ENCODE measurements at places on chromosomes 6 and 20.

DNA sequence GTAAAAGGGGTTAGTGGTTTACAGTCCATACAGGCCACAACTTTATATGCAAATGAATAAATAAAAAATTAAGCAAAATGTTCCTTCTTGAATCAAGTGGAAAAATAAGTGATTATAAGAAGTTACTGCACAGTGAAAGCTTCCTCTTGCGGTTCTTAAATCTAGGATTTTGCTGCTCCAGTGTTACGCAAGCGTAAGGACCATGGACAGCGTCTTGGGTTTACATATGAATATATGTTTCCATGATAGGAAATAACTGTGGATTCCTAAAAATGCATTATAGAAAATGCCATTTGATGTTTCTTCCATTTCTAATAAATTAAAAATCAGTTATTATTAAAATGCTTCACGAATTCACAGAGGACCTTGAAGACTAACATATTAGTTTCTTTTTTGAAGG is 176.6 kb upstream of the POU3F2 start:
- no peak for DNase-seq

GRCh38 chr20:32163951-32164350 is 43.6 kb downstream of the PLAGL2 start:
- DNase-seq, result no peak

GRCh38 chr20:57500962-57501361 is 24.0 kb downstream of the CTCFL start:
- DNase-seq, result no peak

- no peak for DNase-seq
Measured at GRCh38 chr6:37979392-37980221, 160.1 kb downstream of the ZFAND3 start.

DNA sequence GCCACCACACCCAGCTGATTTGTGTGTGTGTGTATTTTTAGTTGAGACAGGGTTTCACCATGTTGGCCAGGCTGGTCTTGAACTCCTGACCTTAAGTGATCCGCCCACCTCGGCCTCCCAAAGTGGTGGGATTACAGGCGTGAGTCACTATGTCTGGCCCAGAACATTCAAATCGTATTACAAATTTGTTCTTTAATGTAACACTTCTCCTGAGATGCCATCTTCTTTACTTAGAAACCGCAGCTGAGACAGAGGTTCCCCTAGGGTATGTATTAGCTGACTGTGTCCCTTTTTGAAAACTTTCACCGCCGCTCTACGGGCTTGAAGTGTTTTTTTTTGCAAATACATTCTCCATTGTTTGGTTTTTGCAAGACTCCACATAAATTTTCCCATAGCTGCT is 62.6 kb downstream of the TOX2 start:
- no peak for DNase-seq

GRCh38 chr20:4805663-4806449 is 84.1 kb downstream of the PRND start:
- no peak for DNase-seq

- no peak for DNase-seq
Measured at GRCh38 chr20:39605908-39606307, 643.8 kb downstream of the DHX35 start.

DNA sequence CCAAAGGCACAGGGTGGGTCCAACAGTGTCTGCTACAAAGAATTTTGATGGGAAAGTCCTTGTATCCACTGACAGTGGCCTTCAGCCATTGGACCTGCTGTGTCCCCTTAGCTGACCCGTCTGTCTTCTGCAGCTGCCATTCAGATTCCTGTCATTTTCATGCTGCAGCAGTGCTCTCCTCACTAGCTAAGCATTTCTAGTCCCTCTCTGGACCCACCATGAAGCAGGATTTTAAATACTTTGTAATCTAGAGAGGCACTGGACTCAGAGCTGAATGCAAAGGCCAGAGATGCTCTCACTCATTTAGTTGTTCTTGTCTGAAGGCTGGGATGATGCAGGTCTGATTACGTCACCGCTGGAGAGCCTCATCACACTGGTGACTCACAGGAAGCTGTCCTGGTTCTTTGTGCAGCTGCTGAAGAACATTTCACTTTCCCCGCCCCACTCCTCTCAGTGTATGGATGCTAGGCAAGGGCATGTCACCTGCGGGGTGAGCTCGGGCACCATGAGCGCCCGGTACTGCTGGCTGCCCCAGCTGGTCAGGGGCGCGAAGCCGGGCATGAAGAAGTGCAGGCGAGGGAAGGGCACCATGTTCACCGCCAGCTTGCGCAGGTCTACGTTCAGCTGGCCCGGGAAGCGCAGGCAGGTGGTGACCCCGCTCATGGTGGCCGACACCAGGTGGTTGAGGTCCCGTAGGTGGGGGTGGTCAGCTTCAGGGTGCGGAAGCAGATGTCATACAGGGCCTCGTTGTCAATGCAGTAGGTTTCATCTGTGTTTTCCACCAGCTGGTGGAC is 19.4 kb upstream of the TUBB2A start:
- DNase-seq, result no peak

DNA sequence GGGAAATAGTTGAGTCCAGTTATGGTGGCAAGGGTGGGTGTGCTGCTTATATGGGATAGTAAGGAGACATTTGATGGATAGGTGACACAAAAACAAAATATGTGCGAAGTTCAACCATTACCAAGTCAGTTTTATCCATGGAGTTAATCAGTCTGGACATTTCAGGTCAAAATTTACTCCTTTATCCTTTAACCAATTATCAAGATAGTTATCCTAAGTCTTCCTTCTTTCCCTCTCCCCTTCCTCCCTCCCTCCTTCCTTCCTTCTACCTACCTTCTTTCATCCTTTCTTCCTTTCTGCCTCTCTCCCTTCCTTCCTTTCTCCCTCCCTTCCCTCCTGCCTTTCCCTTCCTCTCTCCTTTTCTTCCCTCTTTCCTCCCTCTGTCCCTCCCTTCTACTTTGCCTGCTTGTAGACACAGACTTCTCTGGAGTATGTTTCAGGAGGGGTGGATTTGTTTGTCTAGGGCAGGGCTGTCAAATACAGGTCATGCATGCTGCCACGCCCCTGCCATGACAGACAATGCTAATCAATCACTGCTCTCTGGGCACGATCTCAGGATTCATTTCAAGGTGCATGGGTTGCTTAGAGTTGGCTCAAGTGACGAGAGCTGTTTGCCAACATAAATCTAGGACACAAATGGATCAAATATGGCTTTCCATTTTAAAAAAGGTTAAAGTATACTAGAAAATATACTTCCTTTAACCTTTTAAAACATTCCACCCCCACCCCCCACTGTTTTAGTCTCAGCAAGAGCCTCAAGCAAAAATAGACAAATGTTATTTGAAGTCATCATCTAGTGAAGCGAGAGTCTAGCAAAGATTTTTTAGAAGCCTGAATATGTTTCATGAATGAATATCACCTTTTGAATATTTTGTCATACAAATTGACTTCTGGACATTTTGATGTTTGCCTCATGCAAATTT is 281.6 kb upstream of the CITED2 start:
- no peak for DNase-seq

GRCh38 chr6:52285177-52286068 is 881 bp upstream of the MCM3 start:
- no peak for DNase-seq

DNA sequence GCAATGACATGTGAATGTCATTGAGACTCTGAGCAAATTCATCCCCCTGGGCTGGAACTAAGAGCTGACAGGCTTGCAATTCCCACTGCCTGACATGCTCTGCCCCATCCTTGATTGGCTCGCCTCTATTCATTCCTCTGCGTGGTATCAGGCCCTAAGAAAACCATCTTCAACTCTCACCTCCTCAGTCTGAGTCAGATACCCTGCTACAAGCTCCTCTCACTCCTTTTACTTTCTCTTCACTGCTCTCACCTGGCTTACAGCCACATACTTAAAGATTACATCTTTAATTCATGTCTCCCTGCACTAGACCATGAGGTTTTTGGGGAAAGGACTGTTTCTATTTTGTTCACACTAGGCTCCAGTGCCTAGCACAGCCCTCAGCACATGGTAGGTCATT is 131.6 kb downstream of the KIF6 start:
- no peak for DNase-seq

Data from stimulated activated CD8-positive, alpha-beta memory T cell treated with anti-CD3 and anti-CD28 coated beads, Interleukin-7, amount 100 ng/mL, for 1 hour (primary cell).